ENCODE measurements at places on chromosomes 11 and 22. TPM values are rescaled to one million over a fixed set of nuclear protein-coding genes. Genes with fewer than 3 reads are reported as not detected.

- DNase-seq = no peak
Measured at GRCh38 chr11:111814557-111815320, 48.5 kb upstream of the PPP2R1B start.

DNA sequence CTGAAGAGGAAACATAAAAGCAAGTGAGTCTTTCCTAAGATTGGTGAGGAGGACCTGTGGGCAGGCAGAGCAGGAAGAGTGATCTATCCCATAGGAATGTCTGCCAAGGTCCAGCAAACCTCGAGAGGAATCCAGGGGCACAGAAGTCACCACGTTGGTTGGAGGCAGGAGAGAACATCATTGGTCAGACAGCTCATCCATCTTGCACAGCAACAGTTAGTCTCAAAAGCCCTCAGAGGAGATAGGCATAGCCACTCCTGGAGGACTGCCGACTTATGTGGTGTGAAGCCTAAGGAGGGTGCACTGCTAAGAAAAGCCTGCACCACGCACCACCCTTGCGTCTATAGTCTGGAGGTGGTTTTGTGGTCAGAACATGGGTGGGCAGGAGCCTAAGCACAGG lies 109.1 kb downstream of the RASSF10 start:
- no peak for DNase-seq

- peak; percentile 47 for DNase-seq
Measured at GRCh38 chr22:23178512-23179254, 1.6 kb upstream of the BCR start.

DNA sequence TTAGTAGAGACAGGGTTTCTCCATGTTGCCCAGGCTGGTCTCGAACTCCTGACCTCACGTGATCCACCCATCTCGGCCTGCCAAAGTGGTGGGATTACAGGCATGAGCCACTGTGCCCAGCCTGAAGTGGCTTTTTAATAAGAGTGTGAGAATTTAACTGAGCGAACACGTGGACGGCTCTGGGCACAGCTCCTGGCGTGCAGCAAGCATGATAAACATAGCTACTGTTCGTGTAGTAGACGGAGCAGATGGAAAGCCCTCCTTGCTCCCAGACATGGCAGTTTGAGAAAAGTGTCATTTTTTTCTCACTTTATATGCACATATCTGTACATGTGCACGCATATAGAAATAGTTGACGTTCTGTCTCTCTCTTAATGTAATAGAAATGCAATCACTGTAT lies 7.0 kb downstream of the EMID1 start:
- DNase-seq = no peak

DNA sequence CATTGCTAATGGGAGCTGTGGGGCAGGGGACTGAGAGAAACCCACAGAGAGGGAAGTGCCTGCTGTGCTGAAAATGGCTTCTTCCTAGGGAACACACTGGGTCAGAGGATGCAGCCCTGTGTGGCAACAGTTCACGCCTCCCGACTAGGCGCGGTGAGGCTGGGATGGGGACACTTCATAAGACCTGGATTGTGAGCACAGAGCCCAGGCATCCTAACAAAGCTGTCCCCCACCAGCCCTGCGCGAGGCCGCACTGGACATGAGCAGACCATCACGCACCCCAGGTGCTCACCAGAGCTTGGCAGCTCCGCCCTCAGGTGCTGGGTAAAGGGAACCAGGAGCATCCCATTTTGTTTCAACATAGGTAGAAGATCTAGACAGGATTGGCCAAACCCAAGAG lies 1.8 kb upstream of the KRTAP5-4 start:
- DNase-seq = no peak

GRCh38 chr11:95495706-95496105 lies 264.7 kb upstream of the SESN3 start:
- DNase-seq = no peak

- DNase-seq = no peak
Measured at GRCh38 chr11:63845303-63845702, 6.4 kb downstream of the MARK2 start.

DNA sequence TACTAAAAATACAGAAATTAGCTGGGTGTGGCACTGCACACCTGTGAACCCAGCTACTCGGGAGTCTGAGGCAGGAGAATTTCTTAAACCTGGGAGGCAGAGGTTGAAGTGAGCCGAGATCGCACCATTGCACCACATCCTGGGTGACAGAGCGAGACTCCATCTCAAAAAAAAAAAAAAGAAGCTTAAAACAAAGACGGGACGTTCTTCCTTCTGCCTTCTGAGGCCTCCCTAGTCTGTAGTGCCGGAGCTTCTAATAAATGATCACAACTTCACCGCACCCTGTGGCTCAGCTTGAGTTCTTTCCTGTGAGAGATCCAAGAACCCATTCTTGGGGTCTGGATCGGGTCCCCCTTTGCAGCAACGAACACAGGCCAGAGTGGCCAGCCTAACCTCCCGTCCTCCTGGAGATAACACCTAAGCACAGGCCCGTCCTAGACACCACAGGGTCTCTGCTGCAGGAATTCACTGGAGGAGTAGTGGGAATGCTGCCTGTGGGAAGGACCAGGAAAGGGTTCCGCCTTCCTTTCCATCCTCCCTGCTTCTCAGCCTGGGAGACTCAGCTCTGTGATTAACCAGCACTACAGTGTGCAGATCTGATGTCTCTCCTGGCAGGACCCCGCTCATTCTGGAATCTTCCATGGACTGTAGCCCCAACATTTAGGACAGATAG lies 2.2 kb upstream of the APOBEC3H start:
- no peak for DNase-seq

- DNase-seq = no peak
Measured at GRCh38 chr11:119376197-119376847, 5.2 kb downstream of the USP2 start.

DNA sequence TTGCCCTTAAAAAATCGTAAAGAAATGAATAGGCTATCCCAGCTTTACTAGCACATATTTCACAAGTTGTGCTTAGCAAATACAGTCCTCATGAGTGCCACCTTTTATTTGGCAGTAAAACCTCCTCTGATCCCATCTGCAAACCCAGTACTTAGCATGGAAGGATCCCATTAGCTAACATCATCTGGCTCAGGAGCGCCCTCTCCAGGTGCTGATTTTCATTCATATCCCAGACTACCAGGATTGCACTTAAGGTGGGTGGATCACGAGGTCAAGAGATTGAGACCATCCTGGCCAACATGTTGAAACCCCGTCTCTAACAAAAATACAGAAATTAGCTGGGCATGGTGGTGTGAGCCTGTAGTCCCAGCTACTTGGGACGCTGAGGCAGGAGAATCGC lies 76.1 kb upstream of the PAX6 start:
- DNase-seq = peak; percentile 6

- no peak for DNase-seq
Measured at GRCh38 chr11:20887137-20887536, 217.8 kb downstream of the NELL1 start.

- DNase-seq = peak; percentile 67
Measured at GRCh38 chr11:74466916-74467885, at the start of gene KCNE3. Gene KCNE3 (minus strand): TSS chr11:74467549. CDS start chr11:74457563, 9,986 bp downstream.

DNA sequence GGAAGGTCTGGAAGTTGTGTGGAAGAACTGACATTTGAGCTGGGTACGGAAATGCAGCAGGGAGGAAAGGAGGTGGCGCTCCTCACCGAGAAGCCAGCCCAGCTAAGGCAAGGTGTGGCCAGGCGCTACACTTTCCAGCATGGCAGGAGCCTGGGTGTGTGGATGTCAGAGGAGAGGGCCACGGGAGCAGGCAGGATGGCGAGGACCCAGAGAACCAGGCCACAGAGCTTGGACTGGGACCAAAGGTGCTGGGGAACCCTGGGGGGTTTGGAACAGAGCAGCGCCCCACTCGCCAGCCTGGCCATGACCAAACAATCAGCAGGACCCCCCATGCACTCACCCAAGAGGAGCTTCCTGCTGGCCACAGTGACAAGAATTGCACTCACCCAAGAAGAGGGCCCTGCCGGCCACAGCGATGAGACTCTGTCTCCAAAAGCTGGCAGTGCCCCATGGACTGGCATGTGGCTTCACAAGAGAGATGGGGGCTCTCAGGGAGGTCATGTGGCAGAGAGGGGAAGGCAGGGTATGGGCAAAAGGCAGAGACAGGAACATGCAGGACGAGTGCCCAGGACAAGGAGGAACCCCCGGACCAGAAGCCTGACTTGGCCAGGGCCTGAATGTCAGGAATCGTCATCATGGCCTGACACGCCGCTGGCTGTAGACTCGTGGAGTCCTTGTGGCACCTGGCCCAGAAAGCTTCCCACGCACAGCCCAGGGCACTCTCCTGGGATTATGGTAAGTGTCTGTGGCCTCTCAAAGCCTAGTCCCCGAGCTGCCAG lies 45.4 kb downstream of the IGF2 start:
- no peak for DNase-seq

GRCh38 chr11:1570896-1571759 lies 943 bp downstream of the DUSP8 start:
- peak; percentile 63 for DNase-seq

GRCh38 chr11:15446929-15447328 lies 332.2 kb downstream of the INSC start:
- DNase-seq = no peak

GRCh38 chr11:75872887-75873416 lies 57.9 kb downstream of the UVRAG start:
- no peak for DNase-seq

DNA sequence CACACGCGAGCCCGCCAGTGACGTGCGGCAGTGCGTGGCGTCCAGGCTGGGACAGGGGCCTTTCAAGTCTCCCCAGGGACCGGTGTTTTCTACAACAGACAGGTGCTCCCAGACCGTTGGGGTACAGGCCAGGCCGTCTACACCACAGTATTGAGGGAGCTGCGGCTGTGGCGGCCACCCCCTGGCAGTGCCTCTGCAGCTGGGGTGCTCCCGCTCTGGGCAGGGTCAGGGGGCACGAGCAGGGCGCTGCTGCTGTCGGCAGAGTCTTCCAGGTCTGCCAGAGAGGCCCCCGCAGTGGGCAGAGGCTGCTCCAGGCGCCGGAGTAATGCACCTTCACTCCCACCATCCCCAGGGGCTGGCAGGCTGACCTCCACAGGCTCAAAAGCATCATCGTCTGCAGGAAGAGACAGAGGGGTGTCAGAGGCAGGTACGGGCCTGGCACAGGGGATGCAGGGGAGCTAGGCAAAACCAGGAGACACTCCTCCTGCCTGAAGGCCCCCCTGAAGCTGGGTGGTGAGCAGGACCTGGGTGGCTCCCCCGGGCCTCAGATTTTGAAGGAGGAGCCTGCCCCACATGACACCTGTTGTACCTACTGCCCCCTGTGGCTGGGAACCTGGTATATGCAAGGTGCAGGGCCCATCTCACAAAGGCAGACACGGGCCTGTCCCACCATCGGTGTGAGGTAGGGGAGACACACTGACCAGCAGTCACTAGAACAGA lies 83.3 kb downstream of the DGCR2 start:
- no peak for DNase-seq

- no peak for DNase-seq
Measured at GRCh38 chr11:44797886-44798606, 71.3 kb downstream of the TSPAN18 start.

DNA sequence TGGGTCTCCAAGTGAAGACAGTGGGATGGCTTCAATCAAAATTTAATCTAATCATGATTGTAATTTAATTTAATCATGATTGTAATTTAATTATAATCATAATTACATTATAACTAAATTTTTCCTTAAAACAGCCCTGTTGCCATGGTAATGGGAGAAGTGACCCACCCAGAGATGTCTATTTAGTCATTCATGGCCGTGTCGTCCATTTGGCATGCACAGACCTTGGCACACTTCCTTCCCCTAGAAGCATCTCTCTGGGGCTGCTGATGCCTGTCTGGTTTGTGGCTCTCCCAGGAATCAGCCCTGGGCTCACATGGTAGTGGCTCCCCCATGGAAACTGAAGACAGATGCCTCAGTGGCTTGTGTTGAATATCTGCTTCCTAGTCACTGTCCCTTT lies 27.0 kb downstream of the P4HA3 start:
- no peak for DNase-seq

DNA sequence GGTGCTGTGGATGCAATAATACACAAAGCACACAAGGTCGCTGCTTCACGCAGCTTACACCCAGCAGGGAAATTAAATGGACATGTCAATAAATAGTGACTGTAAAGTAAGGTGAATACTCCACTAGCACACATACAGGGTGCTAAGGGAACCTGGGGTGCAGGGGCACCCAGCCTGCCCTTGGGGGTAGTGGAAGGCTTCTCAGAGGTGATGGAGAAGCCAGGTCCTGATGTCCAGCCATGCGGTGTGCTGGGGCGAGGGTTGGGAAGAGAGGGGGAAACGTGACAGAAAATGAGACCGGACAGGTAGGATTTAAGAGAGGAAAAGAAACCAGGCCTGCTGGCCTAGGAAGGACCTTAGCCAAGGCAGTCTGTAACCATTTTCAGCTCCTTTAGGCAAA lies 200.5 kb downstream of the GRIK4 start:
- no peak for DNase-seq

DNA sequence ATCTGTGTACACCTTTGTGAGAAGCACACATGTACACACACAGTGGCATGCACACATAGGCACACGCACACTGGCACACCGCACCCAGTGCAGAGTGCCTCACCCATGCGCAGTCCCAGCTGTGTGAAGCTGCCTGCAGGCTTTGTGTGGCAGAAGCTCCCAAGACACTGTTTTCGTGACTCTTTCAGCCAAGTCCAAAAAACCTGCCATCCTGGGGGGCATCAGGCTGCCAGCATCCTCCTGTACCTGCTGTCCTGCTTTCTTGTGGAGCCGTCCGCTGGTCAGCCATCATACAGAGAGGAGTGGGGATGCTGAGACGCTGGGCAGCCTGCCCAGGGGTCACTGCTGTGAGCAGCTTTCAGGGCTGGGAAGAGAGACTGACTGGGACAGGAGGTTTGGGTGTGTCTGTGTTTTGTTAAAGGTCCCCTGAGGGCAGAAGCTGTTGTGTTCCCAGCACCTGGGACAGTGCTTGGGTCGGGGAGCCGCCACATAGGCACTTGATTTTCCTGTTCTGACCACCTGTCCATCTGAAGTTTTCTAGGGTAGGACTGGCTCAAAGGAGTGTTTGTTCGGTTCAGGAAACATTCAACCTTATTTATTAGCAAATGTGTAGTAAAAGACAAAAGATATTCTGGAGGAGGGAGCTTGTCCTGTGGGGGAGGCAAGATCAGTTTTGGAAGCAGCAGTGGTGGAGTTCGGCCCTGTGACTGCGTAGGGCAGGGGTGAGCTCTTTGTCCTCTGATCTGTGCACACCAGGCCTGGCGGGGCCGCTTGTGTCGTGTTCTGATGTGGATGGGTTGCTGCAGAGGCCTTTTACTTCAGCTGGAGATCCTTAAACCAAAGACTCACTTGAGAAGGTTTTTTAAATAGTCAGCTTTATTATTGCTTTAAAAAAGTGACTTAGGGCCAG lies 29.7 kb downstream of the AP2A2 start:
- DNase-seq = peak; percentile 65

DNA sequence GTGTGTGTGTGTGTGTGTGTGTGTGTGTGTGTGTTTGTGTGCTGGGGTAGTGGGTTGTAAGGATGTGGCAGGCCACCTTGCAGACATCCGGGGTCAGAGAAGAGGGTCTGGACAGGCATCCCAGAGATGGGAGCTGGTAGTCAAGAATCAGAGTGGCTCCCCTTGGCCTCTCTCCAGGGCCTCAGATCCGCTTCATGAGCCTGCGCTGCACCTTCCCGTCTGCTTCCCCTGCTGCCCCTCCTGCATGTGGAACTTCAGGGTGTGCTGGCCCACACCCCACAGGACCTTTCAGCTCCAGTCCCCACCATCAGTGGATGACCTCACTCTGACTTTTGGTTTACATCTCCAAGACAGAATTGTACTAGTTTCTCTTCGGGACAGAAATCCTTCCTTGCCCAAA lies 31.2 kb downstream of the TREH start:
- no peak for DNase-seq

TMEM126A gene
- total RNA-seq = 18.3 TPM

BCO2 gene
- 3.4 TPM for total RNA-seq

OR52H1 gene
- 0.25 TPM for total RNA-seq

CFAP68 gene
- total RNA-seq = 23.0 TPM

MAML2 gene
- total RNA-seq = 14.8 TPM

TP53AIP1 gene
- 0.37 TPM for total RNA-seq

APOA1 gene
- not detected for total RNA-seq

NXPE1 gene
- total RNA-seq = 202 TPM

Data from left colon (tissue), 2 donors.